ENCODE measurements at places on chromosomes 11 and 22.

GRCh38 chr11:61042961-61043540 is 59.2 kb upstream of the CD5 start:
- DNase-seq = no peak

- no peak for DNase-seq
Measured at GRCh38 chr11:129946256-129946655, 50.9 kb upstream of the NFRKB start.

DNA sequence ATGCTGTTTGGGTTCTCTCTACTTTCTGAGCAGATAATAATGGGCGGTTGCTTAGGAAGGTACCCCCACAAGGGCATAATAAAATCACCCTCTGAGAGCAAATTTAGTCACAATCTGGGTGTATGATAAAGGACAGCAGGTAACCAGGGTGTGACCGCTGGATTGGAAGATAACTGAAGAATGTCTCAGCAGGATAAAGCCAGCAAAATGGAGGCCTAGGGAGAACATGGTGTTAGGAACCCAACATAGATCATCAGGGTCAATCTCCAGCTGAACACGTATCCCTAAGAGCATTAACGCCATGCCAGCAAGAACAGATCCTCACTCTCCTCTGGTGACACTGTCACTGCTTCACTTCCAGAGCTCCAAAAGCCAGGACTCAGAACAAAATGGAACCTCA is 64.5 kb upstream of the SCUBE2 start:
- no peak for DNase-seq

- no peak for DNase-seq
Measured at GRCh38 chr11:70862093-70862492, 390.3 kb downstream of the SHANK2 start.

GRCh38 chr11:60251485-60252212 is 8.7 kb upstream of the MS4A4E start:
- no peak for DNase-seq

- DNase-seq = no peak
Measured at GRCh38 chr11:14894657-14895598, 2.9 kb upstream of the CYP2R1 start.

DNA sequence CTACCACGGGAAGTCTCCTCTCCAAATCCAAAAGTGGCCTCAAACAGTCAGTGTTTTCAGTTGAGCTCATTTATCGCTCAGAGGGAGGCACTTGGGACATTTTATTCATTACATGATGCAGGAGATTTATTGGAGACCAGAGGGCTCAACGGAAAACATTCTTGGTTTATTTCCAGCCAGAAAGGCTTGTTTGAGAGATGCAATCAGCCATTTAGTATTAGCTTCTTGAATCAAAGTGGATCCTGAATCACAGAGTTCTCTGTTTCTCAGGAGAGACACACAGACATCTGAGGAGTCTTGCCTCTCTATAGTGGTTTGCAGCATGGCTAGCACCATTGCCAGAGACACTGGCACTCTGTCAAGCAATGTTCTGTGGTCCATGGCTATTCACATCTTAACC is 31.5 kb downstream of the CD44 start:
- no peak for DNase-seq

DNA sequence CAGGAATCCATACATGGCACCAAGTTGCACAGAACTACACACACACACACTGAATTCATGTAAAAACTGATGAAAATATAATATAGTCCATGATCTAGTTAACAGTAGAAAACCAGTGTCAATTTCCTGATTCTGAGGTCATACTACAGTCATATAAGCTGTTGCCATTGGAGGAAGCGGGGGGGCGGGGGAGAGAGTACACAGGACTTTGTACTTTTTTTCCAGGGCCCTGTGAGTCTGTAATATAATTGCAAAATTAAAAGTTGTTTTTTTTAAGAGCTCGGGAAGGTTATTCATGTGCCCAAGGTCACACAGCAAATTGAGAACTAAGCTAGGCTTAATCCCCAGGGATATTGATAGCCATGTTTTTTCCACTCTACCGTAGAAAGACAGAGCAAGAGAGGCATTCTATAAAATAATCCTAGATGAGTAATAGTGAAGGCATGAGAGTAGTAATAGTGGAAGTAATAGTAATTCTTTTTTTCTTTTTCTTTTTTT is 312.3 kb downstream of the MN1 start:
- no peak for DNase-seq

DNA sequence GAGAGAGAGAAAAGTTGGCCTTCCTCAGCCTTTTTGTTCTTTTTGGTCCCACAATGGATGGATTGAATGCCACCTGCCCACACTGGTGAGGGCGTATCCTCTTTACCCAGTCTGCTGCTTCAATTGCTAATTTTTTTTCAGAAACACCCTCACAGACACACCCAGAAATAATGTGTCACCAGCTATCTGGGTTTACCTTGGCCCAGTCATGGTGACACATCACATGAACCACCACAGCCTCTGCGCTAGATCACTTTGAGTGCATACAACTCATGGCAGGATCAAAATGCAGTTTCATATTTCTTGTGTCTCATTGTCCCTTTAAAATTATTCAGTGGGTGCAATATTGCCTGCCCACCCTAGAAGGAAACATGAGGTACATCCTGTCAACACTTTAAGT is 63.3 kb downstream of the ADAMTS15 start:
- no peak for DNase-seq
